Stimulated activated CD4-positive, alpha-beta T cell treated with anti-CD3 and anti-CD28 coated beads, Interleukin-4, amount 100 ng/mL, for 4 hours (primary cell): ENCODE measurements at places on chromosomes 12 and 14.

DNA sequence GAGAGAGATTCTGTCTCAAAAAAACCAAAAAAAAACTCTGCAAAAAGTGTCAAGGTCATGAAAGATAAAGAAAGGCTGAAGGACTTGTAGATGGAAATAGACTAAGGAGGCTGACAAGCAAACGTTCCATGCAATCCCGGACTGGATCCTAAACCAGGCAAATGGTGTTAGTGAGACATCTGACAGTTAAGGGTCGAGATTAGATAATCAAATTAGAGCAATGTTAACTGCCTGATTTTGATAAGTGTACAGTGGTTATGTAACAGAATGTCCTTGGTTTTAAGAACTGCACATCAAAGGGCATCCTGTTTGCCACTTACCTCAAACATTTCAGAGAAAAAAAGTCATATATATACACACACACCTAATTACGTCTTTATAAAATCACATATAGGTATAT is 3.5 kb upstream of the RAN start:
- no peak for DNase-seq

DNA sequence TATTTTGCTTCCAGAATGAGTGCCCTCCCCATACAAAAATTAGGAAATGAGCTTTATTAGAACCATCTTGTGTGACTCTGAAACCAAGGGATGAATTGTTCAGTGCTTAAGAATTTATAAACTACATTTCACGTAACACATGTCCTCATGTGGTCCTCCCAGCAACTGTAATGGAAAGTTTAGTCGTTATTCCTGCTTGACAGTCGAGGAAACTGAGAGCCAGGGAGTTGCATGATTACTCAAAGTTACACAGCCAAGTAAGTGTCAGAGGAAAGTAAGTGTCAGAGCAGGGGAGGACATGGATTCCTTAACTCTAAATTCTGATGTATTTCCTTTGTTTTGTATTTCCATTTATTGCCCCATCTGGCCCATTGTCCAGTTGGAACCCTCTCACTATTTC is 453.9 kb downstream of the FUT8 start:
- DNase-seq = no peak

GRCh38 chr12:6067152-6067916 is 57.1 kb downstream of the VWF start:
- no peak for DNase-seq

GRCh38 chr14:51873221-51873893 is 12.9 kb downstream of the GNG2 start:
- DNase-seq = peak; percentile 24

DNA sequence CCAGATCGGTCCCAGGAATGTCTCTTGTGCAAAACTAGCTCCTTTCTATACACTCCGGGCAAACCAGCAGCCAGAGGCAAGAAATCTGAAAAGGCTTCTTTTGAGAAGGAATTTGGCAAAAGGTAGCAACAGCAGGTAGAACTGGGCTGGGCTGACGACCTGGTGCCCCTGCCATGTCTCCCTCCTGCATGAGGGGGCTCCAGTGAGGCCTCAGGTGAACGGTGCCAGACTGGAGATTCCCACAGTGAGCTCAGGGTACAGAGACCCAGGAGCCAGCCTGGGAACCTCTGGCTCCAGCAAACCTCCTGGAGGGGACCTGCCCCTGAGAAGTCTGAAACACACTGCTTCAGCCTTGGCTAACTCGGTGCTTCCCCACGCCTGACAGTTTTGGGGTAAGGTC is 10.8 kb downstream of the ITPK1 start:
- DNase-seq = no peak

DNA sequence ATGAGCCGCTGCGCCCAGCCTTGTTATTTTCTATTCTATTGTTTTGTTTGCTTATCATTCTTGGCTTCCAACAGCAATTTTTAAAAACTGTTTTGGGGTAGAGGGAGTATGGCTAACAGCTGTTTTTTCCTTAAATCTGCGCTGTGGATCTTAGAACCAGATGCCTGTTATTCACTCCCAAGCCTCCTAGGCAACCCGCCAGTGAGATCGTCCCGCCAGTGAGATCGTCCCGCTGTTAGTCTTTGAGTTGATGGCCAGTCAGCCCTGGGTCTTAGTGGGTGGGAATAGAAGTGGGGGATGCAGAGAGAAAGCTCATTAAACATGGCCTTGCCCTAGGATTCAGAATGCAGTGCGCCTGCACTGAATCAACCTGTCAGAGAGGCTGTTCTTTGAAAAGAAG is 67.3 kb upstream of the BICD1 start:
- no peak for DNase-seq

DNA sequence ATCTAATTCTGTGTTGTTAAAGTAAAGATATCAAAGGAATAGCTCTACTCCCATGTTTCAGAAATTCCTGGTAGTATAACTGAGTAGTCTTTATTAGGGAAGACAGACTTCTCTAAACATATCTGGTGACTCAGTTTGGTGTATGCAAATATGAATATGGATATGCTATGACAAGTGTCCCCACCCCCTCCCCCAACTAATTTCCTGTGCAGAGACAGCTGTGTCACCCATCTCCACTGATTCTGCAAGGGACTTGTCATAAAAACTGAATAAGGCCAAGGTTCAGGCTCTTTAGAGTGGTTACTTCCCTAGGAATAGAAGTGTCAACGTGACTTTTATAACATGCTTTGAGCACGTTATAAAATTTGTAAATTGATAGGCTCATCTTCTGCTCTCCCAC is 429.1 kb downstream of the DAD1 start:
- no peak for DNase-seq

GRCh38 chr14:34324363-34324795 is 137.7 kb downstream of the SPTSSA start:
- DNase-seq = no peak

GRCh38 chr14:81221579-81222102 is 882 bp upstream of the GTF2A1 start:
- no peak for DNase-seq

- no peak for DNase-seq
Measured at GRCh38 chr12:56150563-56150962, 1.8 kb upstream of the MYL6B start.
